ENCODE measurements at places on chromosomes 12 and 14. TPM values are rescaled to one million over a fixed set of nuclear protein-coding genes. Genes with fewer than 3 reads are reported as not detected.

DNA sequence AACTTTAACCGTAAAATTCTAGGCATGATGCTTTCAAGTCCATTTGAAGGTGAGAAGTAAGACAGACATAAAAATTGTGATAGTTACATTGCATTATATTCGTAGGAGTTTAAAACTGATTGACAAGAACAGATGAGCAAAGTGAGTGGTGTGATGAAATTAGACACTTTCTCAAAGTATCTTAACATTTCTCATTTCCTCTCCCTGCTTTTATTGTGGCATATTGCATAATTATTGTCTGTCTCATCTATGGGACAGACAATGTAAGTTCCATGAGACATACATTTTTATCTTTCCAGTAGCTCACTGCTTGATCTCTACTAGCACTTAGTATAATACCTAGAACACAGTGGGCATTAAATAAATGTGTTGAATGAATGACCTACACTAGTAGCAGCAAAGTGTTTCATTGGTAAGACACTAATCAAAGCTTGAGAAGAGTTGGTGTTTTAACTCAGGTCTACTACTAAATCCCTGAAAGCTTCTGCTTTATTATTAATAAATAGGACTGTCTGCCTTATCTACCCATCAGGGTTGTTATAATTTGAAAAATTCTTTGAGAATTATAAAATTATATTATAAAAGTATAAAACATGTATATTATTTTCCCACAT is 19.0 kb downstream of the A2M start:
- no peaks in the 10 kb centered on the region for H3K4me1 ChIP-seq
- DNase-seq = no peak
- H3K36me3 ChIP-seq = no peaks in the 10 kb centered on the region
- H3K27me3 ChIP-seq = no peaks in the 10 kb centered on the region
- H3K27ac ChIP-seq = no peak overlapping the region

DNA sequence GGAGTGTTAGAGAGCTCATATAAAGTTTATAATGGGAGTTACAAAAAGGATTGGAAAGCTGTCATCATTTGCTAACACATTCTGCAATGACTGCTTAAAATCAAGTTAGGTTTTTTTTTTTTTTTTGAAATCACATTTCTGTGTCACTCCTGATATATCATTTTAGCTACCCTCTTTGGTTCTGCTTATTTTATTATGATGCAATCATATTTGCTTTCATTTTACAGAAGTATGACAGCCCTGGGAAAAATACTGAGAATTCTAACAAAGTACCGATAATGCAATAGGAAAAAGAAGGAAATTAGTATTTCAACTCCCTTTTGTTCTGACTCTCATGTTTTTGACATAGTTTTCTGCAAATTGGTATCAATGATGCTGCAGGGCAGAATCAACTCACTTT is 71.6 kb upstream of the MDGA2 start:
- H3K4me1 ChIP-seq = no peaks in the 10 kb centered on the region
- no peaks in the 10 kb centered on the region for H3K27me3 ChIP-seq
- no peaks in the 10 kb centered on the region for H3K36me3 ChIP-seq
- no peak for DNase-seq

DNA sequence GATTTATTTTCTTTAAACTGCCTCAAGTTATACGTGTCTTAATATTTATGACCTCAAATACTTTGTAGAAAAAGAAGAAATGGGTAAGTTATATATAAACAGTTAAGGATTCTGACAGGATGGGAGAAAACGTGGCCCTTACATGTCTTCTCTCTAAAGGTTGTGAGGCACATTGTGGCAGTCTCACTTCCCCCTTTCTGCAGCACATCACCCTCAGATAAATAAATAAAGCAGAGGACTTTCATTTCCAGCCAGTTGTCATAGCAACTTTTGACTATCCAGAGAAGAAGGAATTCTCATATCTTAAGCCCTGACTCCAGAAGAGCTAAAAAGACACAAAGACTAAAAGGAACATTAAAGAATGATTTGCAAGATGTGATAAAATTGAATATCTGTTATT is 28.8 kb upstream of the CEP83 start:
- H3K4me3 ChIP-seq = no peak overlapping the region
- no peaks in the 10 kb centered on the region for H3K4me1 ChIP-seq
- no peak for DNase-seq
- no peak overlapping the region for H3K27ac ChIP-seq
- H3K27me3 ChIP-seq = no peaks in the 10 kb centered on the region

DNA sequence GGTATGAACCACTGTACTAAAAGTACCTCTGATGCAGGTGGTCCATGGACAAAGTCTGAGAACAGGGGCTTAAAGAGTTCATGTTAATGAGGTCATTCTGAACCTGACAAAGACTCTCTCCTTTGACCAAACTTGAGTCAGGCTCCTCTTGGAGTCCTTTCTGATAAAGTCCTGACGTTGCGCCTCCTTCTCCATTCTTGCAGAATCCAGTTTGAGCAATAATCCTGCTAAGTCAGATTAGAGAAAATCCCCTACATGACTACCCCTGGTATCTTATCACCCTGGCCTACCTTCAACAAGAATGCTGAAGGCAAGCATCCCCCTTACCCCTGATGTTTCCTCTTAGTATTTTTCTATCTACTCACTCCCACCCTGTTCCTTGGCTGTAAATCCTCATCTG is 46.0 kb upstream of the ISM2 start:
- H3K27ac ChIP-seq = peak overlapping the region; percentile 58
- peak; percentile 12 for DNase-seq
- H3K36me3 ChIP-seq = no peaks in the 10 kb centered on the region
- H3K4me1 ChIP-seq = peaks cover 24% of the 10 kb centered on the region
- no peaks in the 10 kb centered on the region for H3K27me3 ChIP-seq
- no peak overlapping the region for H3K4me3 ChIP-seq

- H3K4me1 ChIP-seq = no peaks in the 10 kb centered on the region
- DNase-seq = no peak
- H3K27me3 ChIP-seq = no peaks in the 10 kb centered on the region
- no peak overlapping the region for H3K27ac ChIP-seq
- no peak overlapping the region for H3K4me3 ChIP-seq
- no peaks in the 10 kb centered on the region for H3K36me3 ChIP-seq
These were observed 206.9 kb downstream of the RPL10L start for GRCh38 chr14:46444666-46445065.

DNA sequence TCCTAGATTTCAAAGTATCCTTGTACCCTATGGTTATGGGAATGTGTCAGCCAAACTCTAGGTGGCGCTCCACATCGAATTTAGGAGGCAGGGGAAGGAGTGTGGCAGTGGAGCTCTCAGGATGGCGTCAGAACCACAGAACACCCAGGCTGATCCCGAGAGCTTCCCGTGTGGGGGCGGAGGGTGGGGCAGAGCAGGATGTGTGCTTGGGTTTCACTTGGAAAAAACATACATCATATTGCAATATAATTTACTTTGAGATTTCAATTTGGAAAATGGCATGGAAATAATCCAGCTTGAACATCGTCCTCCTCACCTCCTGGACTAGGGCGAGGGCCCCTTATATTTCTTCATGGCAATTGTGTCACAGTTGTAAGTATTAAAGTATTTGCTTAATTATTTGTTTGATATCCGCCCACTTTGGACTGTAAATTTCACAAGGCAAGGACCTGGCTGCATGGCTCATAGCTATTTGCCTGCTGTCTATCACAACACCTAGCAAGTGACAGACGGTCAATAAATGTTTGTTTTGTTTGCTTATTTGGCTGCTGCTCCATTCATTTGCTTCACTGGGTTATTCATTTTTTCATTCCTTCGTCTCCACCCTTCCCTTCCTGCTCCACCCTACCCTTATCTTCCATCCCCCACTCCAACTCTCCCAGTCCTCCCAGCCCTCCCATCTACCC is 221.5 kb upstream of the HMGA2 start:
- no peaks in the 10 kb centered on the region for H3K36me3 ChIP-seq
- H3K4me1 ChIP-seq = peaks cover 15% of the 10 kb centered on the region
- peak; percentile 89 for DNase-seq
- peak overlapping the region; percentile 51 for H3K27ac ChIP-seq
- H3K4me3 ChIP-seq = no peak overlapping the region

GRCh38 chr12:77592836-77593235 is 237.9 kb upstream of the NAV3 start:
- no peak overlapping the region for H3K4me3 ChIP-seq
- H3K27ac ChIP-seq = no peak overlapping the region
- no peak for DNase-seq
- H3K36me3 ChIP-seq = no peaks in the 10 kb centered on the region
- no peaks in the 10 kb centered on the region for H3K27me3 ChIP-seq

- H3K36me3 ChIP-seq = no peaks in the 10 kb centered on the region
- no peak for DNase-seq
- no peak overlapping the region for H3K4me3 ChIP-seq
- no peaks in the 10 kb centered on the region for H3K4me1 ChIP-seq
- no peaks in the 10 kb centered on the region for H3K27me3 ChIP-seq
These were observed 1323.2 kb downstream of the FSCB start for GRCh38 chr14:43183916-43184315.

DNA sequence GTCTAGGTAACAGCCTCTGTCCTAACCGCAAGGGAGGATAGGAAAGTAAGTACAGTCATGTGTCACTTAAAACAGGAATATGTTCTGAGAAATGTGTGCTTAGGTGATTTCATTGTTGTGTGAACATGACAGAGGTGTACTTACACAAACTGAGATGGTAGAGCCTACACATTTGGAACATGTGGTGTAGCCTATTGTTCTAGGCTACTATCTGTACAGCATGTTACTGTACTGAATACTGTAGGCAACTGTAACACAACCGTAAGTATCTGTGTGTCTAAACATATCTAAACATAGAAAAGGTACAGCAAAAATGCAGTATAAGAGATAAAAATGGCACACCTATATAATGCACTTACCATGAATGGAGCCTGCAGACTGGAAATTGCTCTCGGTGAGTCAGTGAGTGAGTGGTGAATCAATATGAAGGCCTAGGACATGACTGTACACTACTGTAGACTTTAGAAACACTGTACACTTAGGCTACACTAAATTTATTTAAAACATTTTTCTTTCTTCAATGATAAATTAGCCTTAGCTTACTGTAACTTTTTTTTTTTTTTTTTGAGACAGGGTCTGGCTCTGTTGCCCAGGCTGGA is 13.2 kb upstream of the MDM2 start:
- no peak overlapping the region for H3K27ac ChIP-seq
- no peak for DNase-seq
- no peaks in the 10 kb centered on the region for H3K4me1 ChIP-seq
- no peaks in the 10 kb centered on the region for H3K27me3 ChIP-seq
- H3K36me3 ChIP-seq = no peaks in the 10 kb centered on the region
- no peak overlapping the region for H3K4me3 ChIP-seq

DNA sequence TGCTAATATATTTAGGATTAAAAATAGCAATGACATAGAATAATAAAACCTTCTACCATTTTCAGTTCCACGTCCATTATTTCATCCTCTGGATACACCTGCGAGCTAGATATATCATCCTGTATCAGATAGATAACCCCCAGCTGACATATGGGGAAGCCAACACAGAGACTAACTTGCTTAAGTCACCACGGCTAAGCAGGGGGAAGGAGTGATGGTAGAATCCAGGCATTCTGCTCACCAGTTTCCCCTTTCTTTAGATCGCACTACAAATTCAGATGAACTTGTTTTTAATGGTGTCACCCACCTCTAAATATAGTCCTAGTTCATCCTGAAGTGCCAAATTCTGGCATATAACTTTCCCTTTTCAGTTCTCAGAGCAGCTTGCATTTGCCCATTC is 110.1 kb downstream of the TXNDC16 start:
- no peak for DNase-seq
- H3K36me3 ChIP-seq = no peaks in the 10 kb centered on the region
- H3K4me3 ChIP-seq = no peak overlapping the region
- no peaks in the 10 kb centered on the region for H3K27me3 ChIP-seq
- no peak overlapping the region for H3K27ac ChIP-seq

DNA sequence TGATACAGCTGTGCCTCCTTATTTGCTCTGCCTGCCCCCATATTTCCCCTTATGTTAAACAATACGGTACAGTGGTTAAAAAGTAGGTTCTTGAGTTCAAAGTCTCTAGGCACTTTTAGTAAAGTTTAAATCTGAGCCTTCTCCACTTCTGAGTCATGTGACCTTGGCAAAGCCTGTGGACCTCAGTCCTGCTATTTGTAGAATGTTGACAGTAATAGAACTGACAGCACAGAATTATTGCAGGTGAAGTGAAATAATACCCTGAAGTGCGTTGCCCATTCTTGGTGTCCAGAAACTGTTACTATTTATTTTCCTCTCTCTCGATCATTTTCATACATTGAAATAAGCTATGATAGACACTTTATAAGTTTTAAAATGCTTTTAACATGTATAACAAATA is 499.7 kb downstream of the EGLN3 start:
- no peak overlapping the region for H3K27ac ChIP-seq
- peaks cover 7% of the 10 kb centered on the region for H3K4me1 ChIP-seq
- no peaks in the 10 kb centered on the region for H3K27me3 ChIP-seq
- H3K4me3 ChIP-seq = no peak overlapping the region

DNA sequence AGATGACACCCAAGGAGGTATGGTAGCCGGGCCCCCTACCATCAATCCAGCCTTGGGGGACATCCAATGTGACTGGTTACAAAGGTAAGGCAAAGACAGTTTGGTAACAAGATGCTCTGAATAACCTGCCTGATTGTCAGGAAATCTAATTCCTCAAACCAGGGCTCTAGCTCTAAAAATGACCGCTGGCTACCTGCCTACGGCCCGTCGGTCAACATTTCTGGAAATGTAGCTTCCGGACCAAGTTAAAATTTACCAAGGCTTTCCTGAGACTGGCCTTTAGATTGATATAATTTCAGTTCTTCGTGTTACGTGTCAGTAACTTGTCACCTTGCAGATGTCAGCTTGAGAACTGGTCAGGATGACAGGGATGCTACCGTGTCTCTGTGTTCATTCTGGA is 34.2 kb upstream of the FOXN3 start:
- no peaks in the 10 kb centered on the region for H3K36me3 ChIP-seq
- no peak overlapping the region for H3K27ac ChIP-seq
- H3K27me3 ChIP-seq = no peaks in the 10 kb centered on the region
- no peak overlapping the region for H3K4me3 ChIP-seq

The RPS6KA5 gene
- 6.7 TPM for total RNA-seq

The SOX5 gene
- 26.4 TPM for total RNA-seq

The GUCY2C gene
- total RNA-seq = 47.6 TPM

The FGF23 gene
- 2.6 TPM for total RNA-seq

The CACNA1C gene
- 3.8 TPM for total RNA-seq

The P2RX2 gene
- not detected for total RNA-seq

The PPP4R4 gene
- total RNA-seq = 3.8 TPM

The LLPH gene
- total RNA-seq = 17.4 TPM

The CGRRF1 gene
- total RNA-seq = 27.0 TPM

The NCOR2 gene
- 40.3 TPM for total RNA-seq

The NRXN3 gene
- total RNA-seq = 4.3 TPM

The GPR162 gene
- 1.2 TPM for total RNA-seq

Data from hepatocyte (in vitro differentiated cells).